ENCODE measurements at places on chromosomes 6 and 20.

- no peak for DNase-seq
These were observed 1133.5 kb upstream of the MAP3K7 start for GRCh38 chr6:91720324-91720723.

- no peak for DNase-seq
These were observed 2.8 kb upstream of the FOXC1 start for GRCh38 chr6:1606780-1607515.

GRCh38 chr6:110699780-110700179 is 115.5 kb downstream of the CDK19 start:
- DNase-seq, result no peak

DNA sequence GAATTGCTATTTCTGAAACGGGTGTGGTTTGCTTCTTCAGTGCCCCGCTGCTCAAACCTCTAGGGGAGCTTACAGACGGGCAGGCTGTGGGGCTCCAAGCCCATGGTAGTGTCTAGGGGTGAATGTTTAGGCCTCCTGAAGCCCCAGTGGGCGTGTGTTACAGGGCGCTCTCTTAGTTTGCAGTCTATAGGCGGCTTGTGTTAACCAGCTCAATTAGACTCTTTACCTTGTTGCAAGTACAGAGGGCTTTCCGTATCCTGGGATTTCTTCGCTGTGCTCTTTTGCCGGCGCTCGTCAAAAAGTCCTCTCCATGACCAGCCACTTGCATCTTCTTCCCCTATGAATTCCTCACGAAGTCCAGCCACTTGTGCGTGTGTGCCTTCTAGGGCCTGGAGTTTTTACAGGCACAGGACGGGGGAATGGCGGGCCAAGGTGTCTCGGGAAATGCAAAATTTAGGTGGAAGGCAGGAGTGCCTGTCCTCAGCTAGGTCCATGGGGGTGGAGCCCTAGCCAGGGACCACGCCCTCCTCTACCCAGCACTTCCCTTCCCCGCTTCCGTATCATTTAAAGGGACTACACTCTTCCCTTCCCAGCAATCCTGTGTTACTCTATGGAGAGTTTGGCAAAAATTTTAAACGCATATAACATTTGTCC is 94.5 kb downstream of the HTR1B start:
- DNase-seq, result peak; percentile 38

GRCh38 chr20:36274181-36274841 is 31.8 kb upstream of the DLGAP4 start:
- no peak for DNase-seq

Data from Calu3 (cell line).